CD4-positive, alpha-beta T cell treated with Interleukin-6 for 4 hours (primary cell): ENCODE measurements at places on chromosomes 7 and 10.

- no peak for DNase-seq
Measured at GRCh38 chr7:156842317-156842716, 50.7 kb downstream of the LMBR1 start.

- no peak for DNase-seq
Measured at GRCh38 chr7:73342645-73343044, 14.7 kb downstream of the FKBP6 start.

DNA sequence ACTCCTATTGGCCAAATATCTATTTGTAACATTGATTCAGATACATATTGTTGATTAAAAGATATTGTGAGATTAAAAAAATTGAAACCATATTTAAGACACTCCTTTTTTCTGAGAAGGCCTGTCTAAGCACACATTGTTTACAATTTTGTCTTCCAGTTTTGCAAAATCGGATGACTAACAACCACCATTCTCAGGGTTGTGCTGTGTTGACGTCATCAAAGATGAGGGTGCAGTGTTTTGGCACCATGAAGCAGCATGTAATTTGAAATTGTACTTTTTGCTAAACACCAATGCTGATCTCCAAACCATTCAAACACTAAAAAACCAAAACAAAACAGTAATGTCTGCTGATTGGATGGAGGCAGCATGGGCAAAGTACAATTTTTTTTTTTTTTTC lies 7.4 kb downstream of the CREB5 start:
- DNase-seq: no peak

DNA sequence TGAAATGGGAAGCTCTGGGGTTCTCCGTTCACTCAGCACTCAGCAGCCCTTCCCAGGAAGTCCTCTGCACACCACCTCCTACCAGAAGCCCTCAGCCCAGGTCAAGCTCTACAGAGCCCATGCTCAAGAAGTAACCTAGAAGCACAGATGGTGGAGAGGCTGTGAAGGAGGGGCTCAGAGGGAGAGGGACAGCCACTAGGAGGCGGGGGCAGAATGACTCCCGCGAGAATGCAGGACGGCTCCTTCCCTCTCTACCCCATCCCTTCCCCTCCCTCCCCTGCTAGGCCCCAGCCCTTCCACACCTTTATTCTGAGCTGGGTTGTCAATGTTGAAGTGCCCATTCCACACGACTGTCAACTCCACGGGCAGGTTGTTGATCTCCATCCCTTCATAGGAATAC lies 373.2 kb downstream of the PLXNA4 start:
- DNase-seq: no peak

- no peak for DNase-seq
Measured at GRCh38 chr7:141460781-141461715, 90.2 kb upstream of the AGK start.

- DNase-seq: no peak
Measured at GRCh38 chr7:63042730-63043511, 955.7 kb upstream of the ZNF722 start.

GRCh38 chr10:127527891-127528290 lies 21.2 kb upstream of the NPS start:
- no peak for DNase-seq

DNA sequence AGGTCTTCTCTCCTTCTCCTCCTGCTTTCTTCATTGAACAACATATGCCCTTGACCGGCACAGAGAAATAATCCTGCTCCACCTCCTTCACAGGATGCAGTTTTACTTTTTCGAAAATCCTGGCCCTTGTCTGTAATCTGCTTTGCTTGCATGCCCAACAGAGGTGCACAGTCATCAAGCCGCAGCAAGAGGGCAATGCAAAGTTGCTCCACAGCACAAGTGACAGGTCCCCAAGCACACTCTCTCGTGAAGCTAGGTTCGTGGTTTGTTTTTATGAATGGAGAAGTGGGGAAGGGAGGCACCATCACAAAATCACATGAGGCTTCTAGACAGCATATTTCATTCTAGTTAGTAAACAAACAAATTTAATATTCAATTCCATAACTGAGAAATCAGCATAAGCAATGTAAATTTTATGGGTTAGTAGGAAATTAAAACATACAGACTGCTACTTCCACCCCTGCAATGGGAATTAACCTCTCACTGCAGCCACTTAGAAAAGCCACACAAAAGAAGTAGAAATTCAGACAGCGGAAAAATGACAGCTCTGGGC lies 178.8 kb downstream of the TPK1 start:
- no peak for DNase-seq

DNA sequence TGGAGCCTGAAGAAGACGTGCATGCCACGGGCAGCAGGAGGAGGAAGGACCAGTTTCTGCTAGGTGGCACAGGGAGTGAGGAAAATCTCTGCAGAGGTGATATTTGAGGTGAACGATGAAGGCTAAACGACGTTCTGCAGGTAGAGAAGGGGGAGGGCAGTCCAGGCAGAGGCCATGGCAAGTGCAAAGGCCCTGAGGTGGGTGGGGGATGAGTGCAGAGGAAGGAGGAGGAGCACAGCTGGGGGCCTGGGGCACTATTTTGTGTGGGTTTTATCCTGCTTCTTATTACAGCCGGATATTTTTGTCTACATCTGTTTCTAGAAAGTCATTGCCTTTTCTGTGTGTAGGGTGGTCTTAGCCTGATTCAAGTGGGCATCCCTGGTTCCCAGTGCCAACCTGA lies 57.6 kb downstream of the GOLGA7B start:
- DNase-seq: no peak

DNA sequence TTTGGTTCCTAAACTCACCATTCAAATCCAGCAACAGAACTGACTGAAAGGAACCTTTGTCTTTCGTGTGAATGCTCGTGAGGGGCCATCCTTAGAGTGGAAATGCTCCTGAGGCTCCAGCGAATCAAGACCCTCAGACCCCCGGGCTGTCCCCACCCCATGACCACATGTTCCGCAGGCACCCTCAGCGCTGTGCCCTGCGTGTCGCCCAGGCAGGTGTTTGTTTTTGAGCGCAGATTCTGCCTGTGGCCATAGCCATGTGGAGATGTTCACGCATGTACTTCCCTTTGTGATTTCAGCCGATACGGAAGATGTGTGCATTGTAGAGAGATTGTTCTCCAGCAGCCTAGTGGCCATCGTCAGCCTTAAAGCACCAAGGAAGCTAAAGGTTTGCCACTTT lies 24.2 kb downstream of the WIPI2 start:
- DNase-seq: no peak
